ENCODE measurements at places on chromosomes 12 and 14. TPM values are rescaled to one million over a fixed set of nuclear protein-coding genes. Genes with fewer than 3 reads are reported as not detected.

The ERP27 gene
- total RNA-seq = 0.93 TPM

The MYH6 gene
- total RNA-seq = not detected

The CABP1 gene
- total RNA-seq = 2.4 TPM

The KCNH3 gene
- total RNA-seq = 0.08 TPM

The GLS2 gene
- 3.7 TPM for total RNA-seq

Measured in GM12878 (cell line).